Stimulated activated CD4-positive, alpha-beta T cell treated with anti-CD3 and anti-CD28 coated beads, Interleukin-15, amount 100 ng/mL, for 1 hour (primary cell): ENCODE measurements at places on chromosomes 6 and 20.

DNA sequence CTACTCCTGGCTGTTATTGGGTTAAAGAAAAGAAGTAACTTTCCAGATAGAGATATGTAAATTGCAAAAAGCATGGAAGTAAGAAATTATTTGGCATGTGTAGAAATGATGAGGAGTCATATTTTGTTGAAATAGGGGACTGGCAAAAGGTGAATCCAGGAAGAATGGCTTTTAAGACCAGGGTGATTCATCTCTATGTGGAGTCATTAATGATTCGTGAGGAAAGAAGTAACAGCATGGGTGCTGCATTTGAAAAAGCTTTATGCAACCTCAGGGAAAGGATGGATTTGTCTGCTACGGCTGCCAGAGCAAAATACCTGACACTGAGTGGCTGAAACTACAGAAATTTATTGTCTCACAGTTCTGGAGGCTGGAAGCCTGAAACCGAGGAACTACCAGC lies 14.8 kb upstream of the SYNE1 start:
- no peak for DNase-seq

DNA sequence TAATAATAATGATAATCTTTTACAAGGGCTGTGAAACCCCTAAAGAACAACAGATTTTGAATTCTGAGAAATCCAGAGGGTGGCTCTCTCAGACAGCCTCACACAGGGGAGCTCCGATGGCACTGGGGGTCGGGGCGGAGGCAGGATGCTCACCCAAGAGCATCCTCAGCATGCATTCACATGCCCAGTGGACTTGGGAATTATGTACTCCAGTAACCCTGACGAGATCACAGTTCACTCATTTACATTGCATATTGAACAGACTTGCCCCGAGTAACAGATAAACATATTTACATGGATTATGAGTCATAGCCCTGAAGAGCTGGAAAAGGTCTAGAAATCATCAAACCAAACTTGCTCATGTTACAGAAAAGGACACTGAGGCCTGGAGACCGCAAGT lies 482.7 kb upstream of the JARID2 start:
- no peak for DNase-seq

GRCh38 chr6:109999740-110000139 lies 21.6 kb downstream of the GPR6 start:
- DNase-seq: no peak

- DNase-seq: no peak
Measured at GRCh38 chr6:143399176-143399575, 51.3 kb downstream of the ADAT2 start.

DNA sequence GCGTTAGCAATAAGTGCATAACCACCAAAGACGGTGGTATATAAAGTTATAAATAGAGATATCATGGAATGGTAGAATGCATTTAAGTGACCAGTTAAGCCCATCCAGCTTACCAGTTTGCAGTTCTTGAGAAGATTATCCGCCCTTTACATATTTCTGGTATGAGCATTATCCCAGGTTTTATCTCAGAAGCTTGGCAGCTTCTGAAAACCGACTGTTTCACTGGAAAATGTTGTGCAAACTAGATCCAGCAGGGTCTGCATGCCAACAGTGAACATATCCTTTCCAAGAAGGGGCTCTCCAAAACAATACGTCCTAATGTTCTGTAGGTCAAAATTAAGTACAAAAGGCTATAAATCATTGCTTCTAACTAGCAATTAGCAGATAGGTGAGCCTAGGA lies 29.5 kb upstream of the SHLD1 start:
- no peak for DNase-seq

DNA sequence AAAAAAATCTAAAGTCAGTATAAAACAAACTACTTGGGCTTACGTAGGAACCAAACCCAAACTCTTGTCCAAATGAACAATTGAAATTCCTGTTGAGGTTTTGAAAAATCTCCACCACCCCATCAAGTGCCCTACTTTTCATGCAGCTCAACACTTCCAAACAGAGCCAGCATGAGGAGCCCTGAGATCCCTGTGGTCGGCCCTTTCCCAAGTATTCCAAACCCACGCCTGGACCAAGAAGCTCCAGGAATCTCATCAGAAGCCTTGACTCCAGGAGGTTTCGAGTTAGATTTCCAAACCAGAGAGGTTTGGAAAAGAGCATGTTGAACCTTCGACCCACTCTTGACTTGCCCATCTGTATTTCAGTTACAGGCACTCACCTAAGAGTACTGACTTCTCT lies 179.3 kb downstream of the MTFR2 start:
- DNase-seq: no peak

GRCh38 chr6:152575621-152576150 lies 61.5 kb downstream of the SYNE1 start:
- DNase-seq: no peak

DNA sequence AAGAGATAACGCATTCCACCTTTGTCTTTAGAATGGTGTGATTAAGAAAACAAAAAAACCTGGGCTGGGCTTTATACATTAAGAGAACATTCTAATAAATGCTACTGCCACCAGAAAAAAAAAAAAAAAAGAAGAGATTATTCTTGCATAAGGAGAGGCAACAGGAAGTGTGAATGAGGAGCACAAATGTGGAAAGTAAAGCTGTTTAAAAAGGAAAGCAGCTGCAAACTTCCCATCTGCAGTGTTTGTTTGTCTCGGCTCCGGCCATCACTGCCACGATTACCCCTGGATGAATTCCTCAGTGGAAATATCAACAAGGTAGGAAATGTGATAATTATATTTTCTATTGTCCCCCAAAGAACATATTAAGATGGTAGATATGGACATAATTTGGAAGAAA lies 223.9 kb downstream of the PHF3 start:
- DNase-seq: no peak

GRCh38 chr6:75673884-75674283 lies 72.2 kb downstream of the SENP6 start:
- no peak for DNase-seq

DNA sequence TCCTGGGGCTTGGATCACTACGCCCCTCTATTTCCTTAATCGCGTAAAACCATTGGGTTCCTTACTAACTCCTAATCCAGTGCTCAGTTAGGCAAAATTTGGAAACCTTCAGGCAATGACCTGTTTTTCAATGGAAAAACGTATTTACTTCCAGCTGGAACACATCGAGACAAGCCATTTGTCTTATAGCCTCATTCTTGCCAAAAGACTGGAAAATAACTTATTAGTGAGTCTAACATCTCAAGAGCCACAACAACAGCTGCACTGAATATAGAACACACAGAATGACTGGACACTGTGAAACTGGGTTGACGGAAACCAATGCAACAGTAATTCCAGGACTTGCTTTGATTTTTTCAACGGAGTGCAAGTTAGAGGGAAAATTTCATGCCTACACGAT lies 125.2 kb upstream of the MAP3K7 start:
- no peak for DNase-seq

DNA sequence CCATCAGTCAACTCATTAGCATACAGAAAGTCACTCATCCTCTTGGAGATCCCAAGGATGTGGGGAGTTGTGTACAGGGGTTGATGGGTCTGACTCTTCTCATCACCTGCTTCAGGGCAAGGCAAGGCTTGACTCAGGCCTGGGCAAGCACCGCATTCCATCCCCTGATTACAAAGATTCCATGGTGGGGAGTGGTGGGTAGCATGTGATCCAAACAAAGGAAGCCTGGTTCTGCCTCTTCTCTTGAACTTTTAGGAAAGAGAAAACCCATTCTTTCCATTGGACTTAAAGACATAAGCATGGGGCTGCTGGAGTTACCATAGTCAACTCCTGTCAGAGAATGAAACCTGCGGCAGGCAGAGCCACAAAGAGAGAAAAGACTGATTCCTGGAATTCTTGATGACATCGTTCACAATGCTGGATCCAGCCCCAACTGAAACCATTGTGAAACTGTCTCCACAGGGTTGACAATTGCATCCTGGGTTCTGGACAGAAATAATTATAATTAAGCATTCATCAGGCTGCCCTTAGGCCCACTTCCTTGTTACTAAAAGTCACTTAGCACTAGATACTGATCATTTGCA lies 235.8 kb upstream of the KCNG1 start:
- no peak for DNase-seq

DNA sequence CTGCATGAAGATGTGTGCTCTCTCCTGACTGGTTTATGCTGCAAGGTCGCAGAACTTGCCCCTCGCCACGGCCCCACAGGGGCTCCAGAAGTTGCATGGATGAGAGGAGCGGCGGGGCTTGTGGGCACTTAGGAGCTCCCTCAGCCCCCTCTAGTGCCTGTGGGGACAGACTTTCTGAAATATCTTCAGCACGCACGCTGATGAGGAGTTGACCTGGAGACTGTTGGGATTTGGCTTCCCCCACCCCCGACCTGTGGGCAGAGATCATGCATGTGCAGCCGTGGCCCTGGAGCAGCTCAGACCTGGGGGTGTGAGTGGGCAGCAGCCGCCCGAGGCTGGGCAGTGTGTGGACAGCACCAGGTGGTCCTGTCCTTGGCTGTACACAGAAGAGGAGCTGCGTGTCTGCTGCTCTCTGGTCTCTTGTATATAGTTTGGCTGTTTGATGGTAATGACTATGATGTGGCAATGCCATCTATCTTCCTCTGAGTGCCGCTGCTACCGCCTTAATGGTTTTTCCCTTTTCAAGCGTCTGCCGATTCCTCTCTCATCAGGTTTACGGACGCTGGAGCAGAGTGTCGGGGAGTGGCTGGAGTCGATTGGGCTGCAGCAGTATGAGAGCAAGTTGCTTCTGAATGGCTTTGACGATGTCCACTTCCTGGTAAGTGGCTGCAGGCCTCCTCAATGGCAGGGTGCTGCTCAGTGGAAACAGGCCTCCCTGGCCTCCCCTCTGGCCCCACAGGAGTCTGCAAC lies 81.4 kb downstream of the TCP11 start:
- no peak for DNase-seq

GRCh38 chr20:52166150-52166549 lies 25.4 kb downstream of the ZFP64 start:
- DNase-seq: no peak

DNA sequence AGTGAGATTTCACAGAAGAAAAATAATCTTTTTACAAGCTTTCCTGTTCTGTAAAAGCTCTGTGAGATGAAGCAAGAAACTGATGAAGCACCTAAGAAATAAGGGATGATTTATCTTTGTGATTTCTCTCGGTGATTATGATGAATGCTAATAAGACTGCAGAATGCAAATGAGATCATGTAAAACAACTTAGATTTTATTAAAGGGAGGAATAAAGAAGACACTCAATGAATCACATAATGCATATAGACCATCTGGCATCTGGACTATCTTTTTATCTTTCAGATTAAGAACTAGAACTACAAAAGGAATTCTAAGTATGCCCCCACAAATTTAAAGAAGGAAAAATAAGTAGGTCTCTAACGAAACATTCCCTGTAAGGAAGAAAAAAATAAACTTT lies 361.5 kb upstream of the OPRM1 start:
- no peak for DNase-seq

GRCh38 chr6:154356113-154356512 lies 490 bp downstream of the IPCEF1 start:
- no peak for DNase-seq

GRCh38 chr6:32379545-32379944 lies 7.8 kb upstream of the TSBP1 start:
- DNase-seq: no peak

GRCh38 chr20:31684153-31685015 lies 38.3 kb downstream of the BCL2L1 start:
- no peak for DNase-seq

DNA sequence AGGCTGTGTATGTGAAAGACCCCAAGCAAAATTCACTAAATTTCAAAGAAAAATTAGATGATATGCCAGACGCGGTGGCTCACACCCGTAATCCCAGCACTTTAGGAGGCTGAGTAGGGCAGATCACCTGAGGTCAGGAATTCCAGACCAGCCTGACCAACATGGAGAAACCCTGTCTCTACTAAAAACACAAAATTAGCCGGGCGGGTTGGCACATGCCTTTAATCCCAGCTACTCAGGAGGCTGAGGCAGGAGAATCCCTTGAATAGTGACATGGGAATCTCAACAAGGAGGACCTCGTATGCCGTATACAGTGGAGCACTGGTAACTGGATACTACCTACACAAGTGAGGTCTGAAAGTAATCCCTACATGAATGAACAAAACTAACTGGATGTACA lies 92.7 kb upstream of the JARID2 start:
- DNase-seq: no peak

DNA sequence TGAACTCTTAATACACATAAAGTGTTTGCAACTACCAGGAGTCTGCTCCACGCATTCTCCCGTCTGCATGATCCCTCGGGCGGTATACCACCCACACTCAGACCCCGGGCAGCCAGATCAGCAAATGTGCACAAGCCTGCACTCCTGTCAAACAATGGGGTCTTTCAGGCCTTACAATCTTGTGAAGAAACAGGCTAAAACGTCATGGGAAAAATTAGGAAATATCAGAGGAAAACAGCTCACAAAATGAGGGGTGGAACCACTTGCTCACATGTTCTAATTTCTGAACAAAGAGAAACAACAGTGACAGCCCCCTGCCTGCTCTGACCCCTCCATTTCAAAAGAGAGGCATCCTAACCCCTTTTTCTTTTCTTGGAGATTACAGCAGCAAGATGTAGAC lies 69.4 kb downstream of the BACH2 start:
- DNase-seq: no peak

GRCh38 chr6:90343576-90343975 lies 46.9 kb upstream of the BACH2 start:
- DNase-seq: no peak

DNA sequence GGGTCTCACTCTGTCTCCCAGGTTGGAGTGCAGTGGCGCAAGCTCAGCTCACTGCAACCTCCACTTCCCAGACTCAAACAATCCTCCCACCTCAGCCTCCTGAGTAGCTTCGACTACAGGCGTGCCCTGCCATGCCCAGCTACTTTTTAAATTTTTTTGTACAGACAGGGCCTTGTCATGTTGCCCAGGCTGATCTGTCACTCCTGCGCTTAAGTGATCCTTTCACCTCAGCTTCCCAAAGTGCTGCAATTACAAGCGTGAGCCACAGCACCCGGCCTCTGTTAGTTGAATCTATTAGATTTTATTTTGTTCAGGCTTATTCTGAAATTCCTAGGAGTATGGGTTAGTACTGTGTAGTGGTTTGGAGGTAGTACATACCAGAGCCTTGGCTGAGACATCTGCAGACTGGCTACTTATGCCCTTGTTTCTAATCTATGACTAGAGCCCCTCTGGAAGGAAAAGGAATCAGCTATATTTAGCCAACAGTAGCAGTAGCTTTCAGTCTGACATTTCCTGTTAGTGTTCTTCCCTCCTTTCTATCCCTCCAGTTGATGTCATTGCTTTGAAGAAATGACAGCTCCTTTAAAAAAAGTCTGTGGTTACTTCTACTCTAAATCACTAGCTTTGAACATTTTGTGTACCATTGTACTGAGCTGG lies 74.4 kb downstream of the ITCH start:
- DNase-seq: no peak
